D341Med (cell line): ENCODE measurements at places on chromosomes 13 and 19.

GRCh38 chr13:111178402-111178801 lies 63.3 kb downstream of the ARHGEF7 start:
- DNase-seq = no peak

DNA sequence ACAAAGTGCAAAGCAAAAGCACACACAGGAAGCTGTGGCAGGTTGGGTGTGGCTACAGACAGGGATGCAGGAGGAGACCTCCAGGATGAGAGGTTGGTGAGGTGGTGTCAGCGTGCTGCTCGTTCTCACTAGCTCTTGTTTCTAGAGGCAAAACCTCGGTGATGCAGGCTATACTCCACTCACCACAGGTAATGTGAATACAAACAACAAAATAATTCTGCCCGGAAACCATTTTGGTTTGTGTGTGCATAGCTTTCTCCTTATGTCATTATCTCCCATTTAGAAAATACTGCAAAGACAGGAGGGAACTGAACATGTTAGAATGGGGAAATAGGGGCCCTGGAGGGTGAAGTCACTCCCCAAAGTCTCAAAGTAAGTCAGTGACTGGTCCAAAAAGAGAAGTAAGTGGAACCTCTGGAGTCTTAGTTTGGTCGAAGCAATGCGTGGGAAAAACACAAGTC lies 9.4 kb downstream of the LCP1 start:
- DNase-seq = no peak

DNA sequence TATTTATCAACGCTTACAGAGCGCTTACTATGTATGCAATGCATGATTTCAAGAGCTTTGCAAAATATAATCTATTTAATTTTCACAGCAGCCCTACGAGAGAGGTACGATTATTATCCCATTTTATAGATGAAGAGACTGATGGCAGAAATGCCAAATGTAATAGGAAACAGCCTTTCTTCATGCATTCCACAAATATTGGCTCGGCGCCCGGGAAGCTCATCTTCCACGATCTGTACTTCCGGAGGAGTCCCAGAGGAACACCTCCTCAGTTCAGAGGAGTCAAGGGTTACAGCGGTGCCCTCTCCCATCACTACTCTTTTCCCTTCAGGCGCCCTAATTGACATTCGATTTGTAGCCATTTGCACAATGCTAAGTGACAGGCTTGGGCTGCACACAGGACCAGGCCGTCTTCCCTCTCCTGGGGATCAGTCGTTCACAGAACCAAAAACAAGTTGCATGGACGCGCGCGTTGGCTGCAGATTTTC lies 1.1 kb upstream of the ARHGAP35 start:
- no peak for DNase-seq

- DNase-seq = no peak
These were observed 149.2 kb downstream of the GGACT start for GRCh38 chr13:100439247-100439970.

- no peak for DNase-seq
These were observed 39.6 kb downstream of the ANKRD10 start for GRCh38 chr13:110875241-110875640.
